ENCODE measurements at places on chromosomes 3 and 15. TPM values are rescaled to one million over a fixed set of nuclear protein-coding genes. Genes with fewer than 3 reads are reported as not detected.

Gene ADGRG7
- not detected for polyA plus RNA-seq

Gene FYTTD1
- 64.1 TPM for polyA plus RNA-seq

Gene OSTN
- 1.4 TPM for polyA plus RNA-seq

Gene STAB1
- 59.9 TPM for polyA plus RNA-seq

Gene CCDC39
- 2.7 TPM for polyA plus RNA-seq

Gene SHC4
- 1.7 TPM for polyA plus RNA-seq

Gene GOLGA6L9
- polyA plus RNA-seq = 2.7 TPM

Gene CYP1A1
- polyA plus RNA-seq = not detected

Gene NEK10
- 6.0 TPM for polyA plus RNA-seq

Gene XIRP1
- 143 TPM for polyA plus RNA-seq

Gene CNTN4
- polyA plus RNA-seq = 2.6 TPM

Gene KBTBD13
- 1.7 TPM for polyA plus RNA-seq

Gene ACAN
- 4.5 TPM for polyA plus RNA-seq

Gene WDR93
- polyA plus RNA-seq = 0.14 TPM

Gene ALAS1
- 30.2 TPM for polyA plus RNA-seq

Gene TM4SF4
- not detected for polyA plus RNA-seq

Gene BOC
- polyA plus RNA-seq = 55.3 TPM

Gene LIPC
- polyA plus RNA-seq = 1.0 TPM

Gene AADACL2
- 0.31 TPM for polyA plus RNA-seq

Gene EFCC1
- polyA plus RNA-seq = 1.2 TPM

Gene DPPA2
- polyA plus RNA-seq = not detected

Gene PLSCR5
- polyA plus RNA-seq = not detected

Gene ELL3
- 3.3 TPM for polyA plus RNA-seq

Gene HDGFL3
- 41.1 TPM for polyA plus RNA-seq

Gene ARNT2
- 6.2 TPM for polyA plus RNA-seq
